ENCODE measurements at places on chromosomes 4 and X.

DNA sequence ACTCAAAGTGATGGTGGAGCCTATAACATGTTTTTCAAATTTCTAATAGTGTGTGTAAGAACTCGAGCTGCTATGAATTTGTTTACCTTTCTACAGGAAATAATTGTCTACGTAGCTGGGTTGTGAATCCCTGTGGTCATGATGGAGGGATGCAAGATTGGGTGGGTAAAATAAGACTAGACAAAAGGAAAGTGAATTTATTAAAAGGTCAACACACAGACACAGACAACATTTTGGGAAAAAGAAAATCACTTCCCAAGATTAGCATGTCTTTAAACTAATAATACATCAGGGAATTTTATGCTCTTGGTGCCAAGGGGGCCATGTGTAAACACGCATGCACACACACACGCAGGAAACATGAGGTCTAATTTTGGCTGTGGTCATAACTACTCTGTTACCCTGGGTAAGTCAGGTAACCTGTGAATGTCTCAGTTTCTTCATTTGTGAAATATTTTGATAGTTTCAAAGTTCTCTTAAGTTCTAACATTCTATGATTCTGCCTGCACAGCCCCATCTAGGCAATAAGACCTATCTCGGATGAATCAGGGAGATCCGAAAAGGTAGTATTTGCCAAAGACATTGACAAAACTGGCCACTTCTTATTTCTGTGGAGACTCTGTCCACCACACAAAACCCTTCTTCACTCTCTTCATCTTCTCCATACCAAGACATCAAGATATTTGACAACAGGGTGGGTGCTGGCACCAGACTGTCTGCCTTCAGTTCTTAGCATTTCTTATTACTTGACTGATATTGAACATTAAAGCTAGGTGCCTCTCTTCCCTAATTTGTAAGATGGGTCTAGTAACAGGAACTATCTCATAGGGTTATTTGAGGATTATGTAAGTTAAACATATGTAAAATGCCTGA is 1.6 kb upstream of the UNC5C start:
- DNase-seq: no peak

DNA sequence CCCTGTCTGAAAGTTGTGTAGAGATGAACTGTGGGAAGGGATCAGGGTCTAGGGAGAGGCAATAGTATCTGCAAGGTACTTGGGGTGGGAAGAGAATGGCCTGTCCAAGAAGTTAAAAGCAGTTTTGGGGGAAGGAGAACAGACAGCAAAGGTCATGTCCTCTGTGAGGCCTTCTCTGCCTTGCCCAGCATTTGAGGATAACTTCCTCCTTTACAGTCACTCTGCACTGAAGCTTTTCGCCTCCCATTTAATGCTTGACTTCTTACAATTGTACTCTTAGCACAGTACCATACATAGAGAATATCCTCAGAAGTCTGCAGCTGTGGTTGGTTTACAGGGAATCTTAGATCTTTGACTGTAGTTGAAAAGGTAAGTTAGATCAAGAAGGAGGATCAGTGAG is 121.8 kb upstream of the AP1S2 start:
- DNase-seq: no peak

DNA sequence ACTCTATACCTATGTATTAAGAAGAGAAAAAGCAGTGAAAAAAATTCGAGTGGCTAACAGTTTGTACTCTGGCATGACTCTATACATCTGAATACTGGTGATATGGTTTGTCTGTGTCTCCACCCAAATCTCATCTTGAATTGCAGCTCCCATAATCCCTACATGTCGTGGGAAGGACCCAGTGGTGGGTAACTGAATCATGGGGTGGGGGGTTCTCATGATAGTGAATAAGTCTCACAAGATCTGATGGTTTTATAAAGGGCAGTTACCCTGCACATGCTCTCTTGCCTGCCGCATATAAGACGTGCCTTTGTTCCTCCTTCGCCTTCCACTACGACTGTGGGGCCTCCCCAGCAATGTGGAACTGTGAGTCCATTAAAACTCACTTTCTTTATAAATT is 70.4 kb downstream of the LRBA start:
- DNase-seq: no peak

- no peak for DNase-seq
Observed at GRCh38 chrX:24760363-24761000, 66.8 kb downstream of the POLA1 start.

GRCh38 chrX:17380221-17380620 is 5.2 kb downstream of the NHS start:
- no peak for DNase-seq

DNA sequence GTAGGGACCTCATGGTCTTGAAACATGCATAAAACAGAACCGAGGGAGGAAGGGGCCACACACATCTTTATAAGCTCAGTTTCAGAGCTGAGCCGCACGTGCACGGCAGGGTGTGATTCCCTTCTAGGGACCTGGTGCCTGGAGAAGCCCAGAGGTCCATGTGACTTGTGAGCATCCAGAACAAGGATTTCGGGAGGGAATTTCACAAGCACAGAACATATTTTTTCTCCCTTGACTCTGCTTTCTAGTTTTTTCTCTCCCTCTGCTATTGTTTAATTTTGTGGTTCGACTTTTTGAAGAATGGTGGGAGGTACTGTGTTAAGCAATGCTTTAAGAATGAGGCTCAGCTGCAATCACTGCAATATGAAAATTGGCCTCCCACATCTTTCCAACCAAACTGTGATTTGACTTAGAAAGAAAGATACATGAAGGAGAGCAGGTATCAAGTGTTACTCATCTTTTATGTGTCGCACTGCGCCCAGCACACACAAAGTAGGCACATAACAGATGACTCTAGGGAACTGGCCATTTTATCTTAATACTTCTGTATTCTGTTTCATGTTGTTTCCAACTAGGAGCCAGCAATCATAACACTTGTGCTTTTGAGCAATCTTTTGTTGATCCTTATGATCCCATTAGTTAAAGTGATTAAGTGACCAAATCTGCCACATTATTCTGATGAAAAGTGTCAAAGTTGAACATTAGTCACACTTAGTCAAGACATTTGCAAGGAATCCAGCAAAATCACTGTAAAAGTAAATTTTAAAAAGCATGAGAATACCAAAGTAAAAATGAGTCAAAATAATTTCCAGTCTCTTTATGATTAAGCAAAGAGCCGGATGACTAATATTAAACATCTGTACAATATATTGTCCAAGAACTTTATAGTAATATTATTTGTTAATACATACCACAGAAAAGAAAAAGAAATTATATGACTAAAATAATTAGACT is 86.4 kb downstream of the SHISA3 start:
- no peak for DNase-seq

All from NCI-H1092 treated with DMSO at 0.1 percent for 48 hours (cell line).